ENCODE measurements at places on chromosomes 1 and 21. TPM values are rescaled to one million over a fixed set of nuclear protein-coding genes. Genes with fewer than 3 reads are reported as not detected.

Gene SYCP1
- total RNA-seq, result not detected

Gene ATP1A4
- under 0.01 TPM for total RNA-seq

Gene RNU1-4
- total RNA-seq, result 1,398 TPM

Gene CFHR2
- total RNA-seq, result not detected

- DNase-seq, result no peak
Observed at GRCh38 chr1:98321191-98321590, 340.3 kb upstream of the SNX7 start.

DNA sequence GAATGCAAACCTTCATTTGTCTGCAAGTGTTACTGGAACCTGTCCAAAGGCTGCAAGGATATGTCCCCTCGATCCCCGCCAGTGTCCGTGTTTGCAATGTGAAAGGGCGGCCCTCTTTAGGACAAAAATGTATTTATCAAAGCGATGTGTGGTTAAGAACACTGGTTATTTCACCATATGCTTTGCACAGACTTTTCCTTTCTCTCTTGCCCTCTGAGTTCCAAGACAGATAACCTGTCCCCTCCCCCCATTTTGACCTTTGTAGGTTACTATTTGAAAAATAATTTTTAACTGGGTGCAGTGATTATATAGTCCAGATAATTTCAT, 1.8 kb downstream of the CHRM3 start:
- no peak for DNase-seq

DNA sequence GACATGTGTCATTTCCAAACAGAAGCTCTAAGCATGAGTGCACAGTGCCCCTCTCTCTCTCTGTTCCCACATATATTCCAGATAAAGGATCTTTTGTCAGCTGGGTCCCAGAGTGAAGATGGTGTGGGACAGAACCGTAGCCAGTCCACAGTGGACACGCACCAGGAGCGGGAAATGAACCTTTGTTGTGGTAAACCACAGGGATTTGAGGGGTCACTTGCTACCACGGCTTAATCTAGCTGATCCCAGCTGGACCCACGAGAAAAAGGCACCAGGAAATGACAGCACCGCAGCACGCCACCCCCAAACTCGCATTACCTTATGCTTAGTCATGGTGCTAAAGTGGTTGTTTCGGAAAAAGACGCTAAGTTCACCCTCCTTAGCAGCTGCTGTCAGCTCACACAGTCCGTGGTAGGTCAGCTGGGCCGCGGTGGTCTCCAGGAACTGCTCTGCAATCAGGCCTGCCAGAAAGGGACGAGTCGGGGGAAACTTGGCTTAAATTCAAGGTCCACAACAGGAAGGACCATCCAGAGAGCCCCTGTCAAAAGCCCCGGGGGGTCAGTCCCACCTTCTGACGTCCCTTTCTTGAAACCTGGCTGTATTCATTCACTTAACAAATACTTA, 7.5 kb downstream of the MINDY1 start:
- DNase-seq, result no peak

DNA sequence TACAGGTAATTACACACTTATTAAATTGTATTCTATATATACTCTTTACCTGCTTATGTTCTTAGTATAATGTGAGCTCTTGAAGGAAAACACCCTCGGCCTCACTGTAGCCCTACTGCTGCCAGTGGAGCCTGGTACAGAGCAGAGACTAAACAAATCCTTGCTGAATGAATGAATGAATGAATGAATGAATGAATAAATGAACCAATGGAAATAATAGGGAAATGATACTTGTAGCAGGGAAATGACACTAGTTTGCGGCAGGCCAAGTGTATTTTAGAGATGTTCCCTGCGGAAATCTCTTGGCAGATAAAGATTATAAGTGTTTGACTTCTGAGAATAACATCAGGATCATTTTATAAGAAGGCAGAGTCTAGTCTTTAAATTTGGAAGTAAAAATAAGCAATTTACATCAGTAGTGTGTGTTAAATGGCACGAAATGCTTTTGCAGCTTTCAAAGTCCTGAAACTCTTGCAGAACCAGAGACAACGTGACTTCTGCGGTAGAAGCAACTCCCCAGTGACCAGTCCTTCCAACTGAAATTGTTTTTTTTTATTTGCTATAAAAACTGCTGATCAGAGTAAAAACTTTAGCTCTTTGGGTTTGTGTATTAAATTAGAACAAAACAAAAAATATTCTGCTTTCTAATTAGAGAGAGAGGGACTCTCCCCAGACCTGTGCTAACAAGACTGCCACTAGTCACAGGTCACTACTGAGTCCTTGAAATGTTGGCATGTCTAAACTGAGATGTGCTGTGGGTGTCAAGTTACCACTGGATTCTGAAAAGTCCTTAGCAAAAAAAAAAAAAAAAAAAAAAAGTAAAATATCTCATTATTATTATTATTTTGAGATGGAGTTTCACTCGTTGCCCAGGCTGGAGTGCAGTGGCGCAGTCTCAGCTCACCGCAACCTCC, 199.3 kb upstream of the MAP1LC3C start:
- DNase-seq, result peak; percentile 65
